Endothelial cell of umbilical vein (primary cell): ENCODE measurements at places on chromosomes 13 and 19.

- DNase-seq, result no peak
These were observed 1147.6 kb upstream of the PCDH20 start for GRCh38 chr13:62563251-62563650.

DNA sequence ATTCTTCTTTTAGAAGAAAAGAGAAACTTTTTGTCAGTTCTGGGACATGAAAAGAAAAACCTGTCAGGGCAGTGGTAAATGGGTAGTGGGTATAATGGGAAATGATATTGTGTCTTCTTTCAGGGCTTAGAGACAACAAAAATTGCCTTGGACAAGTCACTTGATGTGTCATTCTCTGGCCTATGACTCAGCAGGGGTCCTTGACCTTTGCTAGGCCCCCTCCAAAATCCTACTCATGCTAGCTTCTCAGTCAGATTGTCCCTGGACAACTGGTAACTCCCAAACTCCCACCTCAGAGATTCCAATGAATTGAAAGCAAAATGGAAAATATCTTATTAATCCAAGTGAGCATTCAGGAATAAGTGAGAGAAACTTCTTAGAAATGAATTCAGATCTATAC is 258.8 kb upstream of the SPRY2 start:
- DNase-seq, result no peak

DNA sequence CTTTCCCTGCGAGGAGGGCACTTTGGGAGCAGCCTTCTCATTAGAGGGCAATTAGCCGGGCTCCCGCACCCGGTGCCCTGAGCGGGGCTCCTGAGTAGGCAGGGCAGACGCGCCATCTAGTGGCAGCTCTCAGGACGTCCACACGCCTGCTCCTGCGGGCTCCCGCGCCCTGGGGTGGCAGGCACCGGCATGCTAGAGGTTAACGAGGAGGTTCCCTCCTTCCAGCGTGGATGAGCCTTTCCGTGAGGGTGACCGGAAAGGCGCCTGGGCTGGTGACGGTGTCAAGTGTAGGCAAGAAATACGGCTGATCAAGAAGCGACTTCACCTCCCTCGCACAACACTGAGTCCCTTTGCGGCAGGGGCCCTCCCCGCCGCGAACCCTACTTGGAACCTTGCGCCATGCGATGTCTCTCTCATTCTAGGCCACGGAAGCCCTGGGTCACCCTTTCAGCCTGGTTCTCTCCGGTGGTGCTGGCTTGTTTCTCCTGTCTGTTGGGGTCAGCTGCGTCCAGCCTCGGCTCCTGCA is 67.7 kb downstream of the ALOX5AP start:
- DNase-seq, result peak; percentile 74

- no peak for DNase-seq
These were observed 1544.6 kb downstream of the OLFM4 start for GRCh38 chr13:54573186-54573585.

- DNase-seq, result peak; percentile 32
These were observed 22.9 kb downstream of the PLEKHF1 start for GRCh38 chr19:29687897-29688728.

DNA sequence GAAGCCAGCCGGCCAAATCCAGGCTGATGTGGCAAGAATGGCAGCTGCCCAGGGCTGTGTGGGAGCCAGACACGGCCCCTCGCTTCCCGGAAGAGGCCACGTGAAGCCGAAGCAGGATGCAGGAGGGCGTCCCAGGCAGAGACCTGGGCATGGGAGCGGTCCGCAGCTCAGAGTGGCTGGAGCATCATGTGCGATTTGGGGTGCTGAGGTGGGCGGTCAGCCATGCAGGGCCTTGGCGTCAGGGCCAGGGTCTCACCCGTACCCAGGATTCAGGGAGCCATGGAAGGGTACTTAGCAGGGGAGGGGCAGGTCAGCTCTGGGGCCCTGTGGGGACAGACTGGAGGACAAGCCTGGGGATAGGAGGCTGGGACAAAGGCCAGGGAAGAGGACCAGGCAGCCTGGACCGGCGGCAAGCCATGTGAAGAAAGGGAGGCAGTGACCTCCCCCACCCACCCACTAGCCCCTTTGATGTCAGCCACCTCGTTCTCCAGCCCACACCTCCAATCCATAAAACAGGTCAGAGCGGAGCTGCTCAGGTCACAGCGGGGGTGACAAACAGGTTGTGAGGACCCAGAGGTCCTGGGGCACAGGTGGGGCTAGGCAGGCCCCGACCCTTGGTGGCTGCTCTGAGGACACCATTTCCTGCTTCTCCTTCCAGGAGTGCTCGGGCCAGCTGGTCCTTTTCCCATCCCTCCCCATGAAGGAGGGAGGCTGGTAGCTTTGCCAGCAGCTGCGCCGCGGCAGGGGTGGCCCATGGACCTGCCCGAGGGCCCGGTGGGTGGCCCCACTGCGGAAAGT is 2.3 kb downstream of the KASH5 start:
- DNase-seq, result no peak

GRCh38 chr19:51194527-51195315 is 30.2 kb upstream of the CD33 start:
- DNase-seq, result no peak

DNA sequence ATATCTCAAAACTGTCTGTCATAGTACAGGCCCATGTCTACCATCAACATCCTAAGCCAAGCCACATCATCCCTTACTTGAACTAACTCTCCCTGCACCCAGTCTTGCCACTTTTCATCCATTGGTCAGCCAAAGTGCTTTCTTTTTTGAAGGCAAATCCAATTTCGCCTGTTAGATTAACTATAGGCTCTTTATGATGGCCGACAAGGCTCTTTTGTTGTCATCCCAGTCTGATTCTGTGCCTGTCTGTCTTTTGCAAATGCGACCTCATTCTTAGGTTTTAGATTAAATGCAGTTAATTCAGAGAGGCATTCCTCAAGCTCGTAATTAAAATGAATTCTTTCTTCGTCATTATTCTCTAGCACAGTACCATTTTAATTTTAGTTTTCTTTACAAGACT is 148.3 kb downstream of the HS6ST3 start:
- no peak for DNase-seq

- peak; percentile 87 for DNase-seq
These were observed 56.8 kb upstream of the KATNAL1 start for GRCh38 chr13:30364133-30364532.

- DNase-seq, result no peak
These were observed 300.6 kb downstream of the COG6 start for GRCh38 chr13:39956036-39956435.

GRCh38 chr13:114063545-114064449 is 68.6 kb downstream of the RASA3 start:
- no peak for DNase-seq

- DNase-seq, result no peak
These were observed 1.5 kb downstream of the RAB20 start for GRCh38 chr13:110559986-110560385.

GRCh38 chr19:15640294-15640903 is at the start of gene CYP4F3:
Gene CYP4F3, plus strand, starts transcription at chr19:15640897. Its CDS starts 519 bp downstream, at chr19:15641416.
- no peak for DNase-seq

GRCh38 chr19:11256189-11256588 is 6.1 kb downstream of the DOCK6 start:
- DNase-seq, result peak; percentile 60

- no peak for DNase-seq
These were observed 11.2 kb upstream of the ADPRHL1 start for GRCh38 chr13:113464476-113464875.

DNA sequence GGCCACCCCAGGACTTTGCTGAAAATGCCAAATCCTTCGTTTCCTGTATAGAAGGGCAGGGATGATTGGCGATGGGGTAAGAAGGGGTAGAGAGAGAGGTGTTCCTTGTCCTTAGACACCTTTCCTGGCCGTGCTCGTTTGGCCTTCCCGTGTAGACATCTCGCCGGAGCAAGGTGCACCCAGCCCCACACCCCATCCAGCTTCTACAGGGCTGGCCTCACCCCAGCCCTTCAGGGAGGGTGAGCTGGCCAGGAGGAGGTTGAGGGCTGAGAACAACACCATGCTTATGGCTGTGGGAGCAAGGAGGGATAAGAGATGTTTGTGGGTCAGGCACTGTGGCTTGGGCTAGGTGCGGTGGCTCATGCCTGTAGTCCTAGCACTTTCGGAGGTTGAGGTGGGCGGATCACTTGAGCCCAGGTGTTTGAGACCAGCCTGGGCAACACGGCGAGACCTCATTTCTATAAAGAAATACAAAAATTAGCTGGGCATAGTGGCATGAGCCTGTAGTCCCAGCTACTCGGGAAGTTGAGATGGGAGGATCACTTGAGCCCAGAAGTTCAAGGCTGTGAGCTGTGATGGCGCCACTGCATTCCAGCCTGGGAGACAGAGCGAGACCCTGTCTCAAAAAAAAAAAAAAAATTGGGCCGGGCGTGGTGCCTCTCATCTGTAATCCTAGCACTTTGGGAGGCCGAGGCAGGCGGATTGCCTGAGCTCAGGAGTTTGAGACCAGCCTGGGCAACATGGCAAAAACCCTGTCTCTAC is 15.5 kb downstream of the SMARCA4 start:
- DNase-seq, result no peak

DNA sequence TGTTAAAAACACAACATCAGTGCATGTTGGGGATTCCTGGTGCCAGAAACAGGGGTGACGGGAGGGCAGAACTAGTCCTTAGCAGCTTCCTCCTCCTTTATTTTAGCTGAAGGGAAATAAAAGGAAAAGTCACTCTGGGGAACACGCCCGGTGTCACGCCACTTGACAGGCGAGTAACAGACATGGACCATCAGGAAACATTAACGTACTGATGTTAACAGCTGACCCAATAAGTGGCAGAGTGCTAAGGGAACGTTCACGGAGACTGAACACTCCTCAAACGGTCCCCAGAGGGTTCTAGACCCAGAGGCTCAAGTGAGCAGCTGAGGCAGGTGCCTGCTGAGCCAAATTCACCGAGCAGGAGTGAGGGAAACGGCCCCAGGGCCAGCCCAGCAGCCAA is 13.9 kb upstream of the EIF3G start:
- no peak for DNase-seq
